Mesenchymal stem cell (in vitro differentiated cells and primary cell): ENCODE measurements at places on chromosomes 7 and 10.

DNA sequence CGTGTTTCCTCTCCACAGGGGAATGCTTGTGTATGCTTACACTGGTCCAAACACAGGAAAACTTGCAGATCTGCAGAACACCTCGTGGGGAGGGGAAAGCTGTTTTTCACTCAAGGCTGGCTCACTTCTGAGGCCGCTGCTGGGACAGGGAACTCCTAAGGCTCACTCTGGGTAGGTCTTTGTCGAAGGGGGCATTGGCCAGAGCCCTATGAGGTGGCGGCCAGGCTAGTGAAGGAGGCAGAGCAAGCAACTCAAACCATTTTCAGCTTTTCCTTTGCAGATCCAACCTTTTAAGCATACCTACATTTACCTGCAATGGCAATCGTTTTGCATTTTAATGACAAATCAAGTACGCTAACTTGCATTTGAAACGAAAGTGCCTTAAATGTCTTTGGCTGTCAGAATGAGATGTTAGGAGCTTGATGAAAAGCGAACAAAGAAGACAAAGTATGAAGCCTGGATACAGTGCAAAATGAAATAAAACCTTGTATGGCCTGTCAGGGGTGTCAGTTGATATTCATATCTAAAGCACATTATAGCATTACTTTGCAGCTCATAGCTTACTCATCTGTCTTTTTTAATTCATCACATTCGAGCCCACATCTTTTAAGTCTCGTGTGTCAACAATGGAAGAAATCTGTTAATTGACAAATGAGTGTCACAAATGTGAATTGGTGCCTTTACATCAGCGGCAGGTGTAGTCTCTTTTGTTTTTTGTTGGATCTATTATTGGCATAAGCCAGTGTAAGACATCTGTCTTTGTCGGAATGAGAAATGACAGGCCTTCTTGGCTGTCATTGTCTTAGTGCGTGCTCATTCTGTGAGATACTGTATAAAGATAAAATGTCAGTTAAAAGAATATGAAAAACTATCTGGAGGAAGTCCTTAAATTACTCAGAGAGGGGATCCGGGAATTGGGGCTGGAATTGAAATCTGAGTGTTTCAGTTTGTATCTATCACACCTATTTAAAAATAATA, 30.5 kb downstream of the LRMDA start:
- DNase-seq, result no peak

- no peak for DNase-seq
These were observed 11.7 kb upstream of the HILPDA start for GRCh38 chr7:128443831-128444600.

GRCh38 chr7:132461032-132461592, 115.2 kb downstream of the PLXNA4 start:
- DNase-seq, result no peak

GRCh38 chr10:86390337-86391120, 23.9 kb upstream of the GRID1 start:
- DNase-seq, result no peak

GRCh38 chr10:61049386-61049785, 105.4 kb upstream of the RHOBTB1 start:
- no peak for DNase-seq

DNA sequence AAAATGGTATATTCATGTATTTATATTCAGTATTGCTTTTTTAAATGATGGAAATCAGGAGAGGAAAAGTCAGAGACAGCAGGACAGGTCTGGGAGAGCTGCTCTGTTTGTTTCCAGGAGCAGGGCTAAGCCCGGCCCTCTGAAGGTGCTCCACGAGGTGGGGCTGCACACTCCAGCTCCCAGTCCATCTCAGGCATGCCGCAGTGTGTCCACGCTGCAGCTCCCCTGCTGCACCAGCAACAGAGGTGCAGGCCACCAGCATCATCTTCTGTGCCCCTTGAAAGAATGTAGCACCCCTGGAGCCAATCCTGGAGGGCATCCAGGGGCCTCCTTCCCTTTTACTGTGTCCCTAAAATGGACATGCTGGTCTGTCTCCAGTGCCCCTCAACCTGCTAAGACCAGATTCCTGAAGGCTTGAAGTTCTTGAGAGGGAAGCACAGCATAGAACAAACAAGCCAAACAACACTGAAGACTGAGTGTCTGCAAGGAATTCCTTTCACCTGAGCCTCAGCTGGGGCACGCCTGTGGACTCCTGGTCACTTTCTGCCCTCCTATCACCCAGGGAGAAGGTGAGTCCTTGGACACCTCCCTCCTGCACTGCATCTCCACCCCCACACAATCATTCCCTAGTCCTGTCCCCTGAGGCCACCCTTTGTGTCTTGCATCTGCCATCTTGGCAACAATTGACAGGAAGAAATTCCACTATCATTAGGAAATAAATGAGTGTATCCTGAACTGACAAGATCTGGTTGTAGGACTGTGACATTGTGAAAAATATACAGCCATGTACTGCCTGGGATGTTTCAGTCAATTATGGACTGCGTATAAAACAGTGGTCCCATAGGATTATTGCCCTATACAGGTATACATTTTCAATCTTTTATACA, 100.5 kb downstream of the CXCL12 start:
- DNase-seq, result no peak

- DNase-seq, result no peak
These were observed 45.3 kb upstream of the RAPGEF5 start for GRCh38 chr7:22402250-22402649.

DNA sequence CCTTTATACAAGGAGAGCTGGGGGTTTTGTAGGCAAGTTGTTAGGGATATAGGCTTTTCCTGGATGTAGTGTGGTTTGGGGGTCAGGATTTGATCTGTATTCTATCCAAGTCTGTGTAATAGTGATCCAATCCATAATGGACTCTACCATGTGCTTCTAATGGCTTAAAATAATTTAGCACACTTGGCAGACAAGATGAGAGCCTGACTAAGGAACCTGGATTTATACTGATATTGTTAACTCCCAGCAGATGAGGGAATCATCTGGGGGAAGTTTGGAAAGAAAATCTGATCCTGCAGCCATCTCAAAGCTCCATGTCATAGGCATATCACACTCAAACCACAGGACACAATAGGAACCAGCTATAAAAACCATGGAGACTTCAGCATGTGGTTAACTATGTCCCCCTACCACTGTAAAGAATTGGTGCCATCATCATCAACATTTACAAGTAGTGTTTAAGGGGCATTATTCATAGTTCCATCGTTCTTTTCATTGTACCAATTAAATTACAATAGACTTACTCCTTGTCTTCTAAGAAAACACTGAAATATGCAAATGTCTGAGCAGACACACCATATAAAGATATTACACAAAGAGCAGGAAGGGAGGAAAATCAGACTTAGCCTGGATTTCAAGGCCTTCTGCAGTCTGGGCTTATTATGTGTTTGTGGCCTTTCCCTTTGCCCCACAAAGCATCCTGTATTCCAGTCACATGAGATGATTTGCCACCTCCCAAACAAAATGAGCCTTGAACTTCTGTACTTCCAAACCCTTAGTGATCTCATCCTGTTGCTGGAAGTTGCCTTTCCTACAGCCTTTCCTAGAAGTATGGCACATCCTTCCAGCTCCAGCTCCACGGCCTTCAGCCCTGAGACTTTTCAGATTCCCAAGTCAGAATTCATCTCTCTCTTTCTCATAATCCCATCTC, 22.5 kb upstream of the HPS1 start:
- no peak for DNase-seq

DNA sequence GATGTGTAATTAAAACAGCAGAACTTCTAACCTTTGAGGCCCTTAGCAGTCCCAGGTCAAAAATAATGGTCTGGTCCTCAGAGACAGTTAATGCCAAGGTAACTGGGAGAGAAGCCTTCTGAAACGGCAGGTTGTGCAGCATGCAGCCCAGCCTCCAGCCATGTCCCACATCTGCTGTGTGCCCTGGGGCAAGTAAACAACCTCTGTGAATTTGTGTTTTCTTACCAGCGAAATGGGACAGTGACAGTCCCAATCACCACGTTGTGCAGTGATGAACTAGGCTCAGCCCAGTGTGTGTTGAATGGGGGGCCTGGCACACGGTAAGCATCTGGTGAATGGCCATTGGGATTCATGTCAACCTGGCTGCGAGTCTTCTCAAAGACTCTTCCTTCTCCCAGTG, 61.2 kb downstream of the EMX2 start:
- no peak for DNase-seq

GRCh38 chr7:85135977-85136376, 50.9 kb downstream of the SEMA3D start:
- DNase-seq, result peak; percentile 43

- peak; percentile 46 for DNase-seq
These were observed 578 bp downstream of the HTRA1 start for GRCh38 chr10:122461729-122462532.

DNA sequence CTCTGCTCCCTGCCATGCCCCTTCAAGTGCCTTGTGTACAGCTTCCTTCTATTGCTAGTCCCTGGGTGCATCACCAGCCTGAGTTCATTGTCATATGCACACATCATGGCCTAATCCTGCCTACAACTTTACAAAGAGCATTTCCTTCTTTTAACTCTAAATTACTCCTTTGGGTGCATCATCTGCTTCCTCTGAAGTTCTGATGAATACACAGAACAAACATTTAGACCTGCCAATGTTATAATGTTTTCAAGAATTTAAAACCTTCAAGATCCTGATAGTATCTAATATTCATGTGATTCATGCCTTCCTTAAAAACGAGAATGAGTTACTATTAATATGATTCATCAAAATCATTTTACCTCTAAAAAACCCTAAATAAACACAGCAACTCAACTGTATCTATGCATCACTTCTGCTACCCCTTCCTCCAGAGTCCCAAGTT, 357.1 kb downstream of the MAGI2 start:
- DNase-seq, result no peak

DNA sequence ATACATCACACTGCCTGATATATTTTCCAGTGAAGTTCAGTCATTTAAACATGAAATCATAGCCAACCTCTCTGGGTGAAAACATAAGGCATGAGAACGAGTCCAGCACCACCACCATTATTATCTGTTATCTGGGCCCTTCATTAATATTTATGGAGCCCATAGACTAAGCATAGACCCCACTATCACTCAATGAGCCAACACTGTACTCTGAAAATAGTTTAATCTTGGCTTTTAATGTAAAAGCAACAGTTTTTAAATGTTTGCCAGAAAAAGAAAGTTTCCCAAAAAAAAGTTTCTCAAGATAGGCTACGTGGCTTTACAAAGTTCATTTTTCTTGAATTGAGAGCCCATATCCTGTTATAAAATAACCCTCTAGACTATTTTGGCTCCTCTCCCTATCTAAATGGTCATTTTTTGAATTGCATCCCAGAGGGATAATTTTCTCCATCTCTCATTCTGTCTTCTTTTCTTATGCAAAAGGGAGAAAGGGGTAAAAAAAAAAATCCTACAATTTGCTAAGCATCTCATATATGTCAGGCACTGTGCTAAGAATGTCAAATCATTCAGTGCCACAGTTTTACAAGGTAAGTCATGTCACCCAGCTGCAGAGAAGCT, 66.1 kb downstream of the FZD1 start:
- no peak for DNase-seq

DNA sequence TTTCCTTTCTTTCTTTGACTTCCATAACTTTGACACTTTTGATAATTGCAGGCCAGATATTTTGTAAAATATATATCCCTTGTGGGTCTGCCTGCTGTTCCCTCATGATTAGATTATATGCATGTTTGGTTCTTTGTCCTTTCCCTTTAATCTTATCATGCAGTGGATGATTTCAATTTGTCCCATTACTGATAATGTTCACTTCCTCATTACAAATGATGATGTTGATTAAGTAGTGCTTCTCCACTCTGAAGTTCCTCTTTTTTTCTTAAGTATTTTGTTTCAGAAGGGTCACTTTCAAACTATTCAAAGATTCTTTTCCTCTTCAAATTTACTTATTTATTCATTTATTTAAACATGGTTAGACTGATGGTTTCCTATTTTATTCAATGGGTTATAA, 898.1 kb downstream of the XPNPEP1 start:
- no peak for DNase-seq

- no peak for DNase-seq
These were observed 201.8 kb downstream of the TCERG1L start for GRCh38 chr10:131109726-131110125.

DNA sequence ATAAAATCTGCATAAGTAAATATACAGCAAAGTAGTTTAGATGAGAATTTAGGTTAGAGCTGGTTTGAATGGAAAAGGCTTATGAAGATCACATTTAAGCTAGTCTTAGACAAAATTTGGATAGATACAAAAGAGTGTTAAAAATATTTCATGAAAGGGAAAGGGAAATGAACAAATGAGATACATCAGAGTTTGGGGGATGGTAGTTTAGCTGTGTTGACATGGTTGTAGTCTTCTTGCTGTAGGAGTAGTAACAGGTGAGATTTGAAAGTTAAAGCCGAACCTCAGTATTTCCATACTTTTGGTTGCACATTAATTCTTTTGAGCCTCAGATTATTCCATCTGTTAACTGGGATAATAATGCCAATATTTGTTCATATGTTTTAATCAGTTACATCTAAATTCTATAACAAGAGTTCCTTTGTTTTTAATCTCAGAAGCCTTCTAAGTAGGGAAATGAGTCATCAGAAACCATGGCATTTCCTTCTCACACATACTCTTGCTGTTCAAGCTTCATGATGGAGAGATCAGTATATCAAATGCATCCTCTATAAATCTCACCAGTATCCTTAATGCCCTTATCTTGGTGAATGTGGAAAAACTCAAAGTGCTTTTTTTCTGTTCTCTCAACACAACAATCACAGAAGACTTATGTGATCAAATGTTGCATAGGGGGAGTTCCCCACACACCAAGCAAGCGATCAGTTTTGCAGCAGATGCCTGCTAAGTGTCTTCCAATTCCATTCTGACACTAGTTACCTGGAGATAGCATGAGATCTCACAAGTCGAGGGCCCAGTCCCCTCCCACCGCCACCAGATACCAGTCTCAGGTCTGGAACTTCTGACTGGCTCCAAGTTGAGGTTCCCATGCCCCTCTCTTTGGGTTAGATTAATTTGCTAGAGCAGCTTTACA, 84.7 kb downstream of the MAPK8 start:
- peak; percentile 53 for DNase-seq

- DNase-seq, result no peak
These were observed 171.2 kb downstream of the GFRA1 start for GRCh38 chr10:116101616-116102315.
